ENCODE measurements at places on chromosomes 1 and 21.

GRCh38 chr1:164611754-164612642 is 53.0 kb downstream of the PBX1 start:
- DNase-seq = peak; percentile 88

DNA sequence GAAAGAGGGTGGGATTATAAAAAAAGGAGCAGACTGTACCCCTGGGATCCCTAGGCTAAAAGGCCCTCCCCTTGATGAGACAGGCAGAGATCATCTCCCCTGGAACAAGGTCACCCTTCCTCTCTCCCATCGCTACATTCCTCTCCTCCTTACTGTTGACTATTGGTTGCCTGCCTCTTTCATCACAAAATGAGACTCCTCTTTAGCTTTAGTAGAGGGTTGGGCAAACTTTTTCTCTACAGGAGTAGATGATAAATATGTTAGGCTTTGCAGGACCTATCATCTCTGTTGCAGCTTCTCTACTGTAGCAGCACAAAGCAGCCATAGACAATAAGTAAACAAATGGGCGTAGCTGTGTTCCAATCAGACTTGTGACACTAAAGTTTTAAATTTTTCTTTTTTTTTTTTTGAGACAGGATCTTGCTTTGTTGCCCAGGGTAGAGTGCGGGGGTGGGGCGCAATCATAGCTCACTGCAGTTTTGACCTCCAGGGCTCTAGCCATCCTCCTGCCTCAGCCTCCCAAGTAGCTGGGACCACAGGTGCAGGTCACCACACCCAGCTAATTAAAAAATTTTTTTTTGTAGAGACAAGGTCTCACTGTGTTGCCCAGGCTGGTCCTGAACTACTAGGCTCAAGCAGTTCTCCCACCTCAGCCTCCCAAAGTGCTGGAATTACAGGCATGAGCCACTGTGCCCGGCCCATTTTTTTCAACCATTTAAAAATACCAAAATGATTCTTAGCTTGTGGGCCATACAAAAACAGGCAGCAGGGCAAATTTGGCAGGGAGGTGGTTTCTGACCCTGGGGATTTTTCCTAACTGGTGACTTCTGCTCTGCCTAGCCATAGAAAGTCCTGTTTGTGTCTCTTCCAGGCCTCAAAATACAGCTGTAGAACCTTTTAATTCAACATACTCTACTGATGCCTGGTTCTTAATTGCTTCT is 15.1 kb downstream of the MCL1 start:
- no peak for DNase-seq

GRCh38 chr1:115059316-115059715 is 29.7 kb downstream of the TSHB start:
- DNase-seq = no peak

DNA sequence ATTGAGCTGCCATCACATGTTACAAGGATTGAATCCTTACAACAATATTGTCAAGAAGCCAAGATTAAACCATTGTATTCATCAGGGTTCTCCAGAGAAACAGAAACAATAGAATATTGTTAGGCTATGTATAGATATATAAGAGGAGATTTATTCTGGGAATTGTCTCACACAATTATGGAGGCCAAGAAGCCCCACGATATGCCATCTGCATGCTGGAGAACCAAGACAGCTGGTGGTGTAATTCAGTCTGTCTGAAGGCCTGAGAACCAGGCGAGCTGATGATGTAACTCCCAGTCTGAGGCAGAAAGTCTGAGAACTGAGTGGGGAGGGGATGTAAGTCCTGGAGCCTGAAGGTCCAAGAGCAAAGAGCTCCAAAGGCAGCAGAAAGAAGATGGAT is 14.5 kb upstream of the TTF2 start:
- no peak for DNase-seq

DNA sequence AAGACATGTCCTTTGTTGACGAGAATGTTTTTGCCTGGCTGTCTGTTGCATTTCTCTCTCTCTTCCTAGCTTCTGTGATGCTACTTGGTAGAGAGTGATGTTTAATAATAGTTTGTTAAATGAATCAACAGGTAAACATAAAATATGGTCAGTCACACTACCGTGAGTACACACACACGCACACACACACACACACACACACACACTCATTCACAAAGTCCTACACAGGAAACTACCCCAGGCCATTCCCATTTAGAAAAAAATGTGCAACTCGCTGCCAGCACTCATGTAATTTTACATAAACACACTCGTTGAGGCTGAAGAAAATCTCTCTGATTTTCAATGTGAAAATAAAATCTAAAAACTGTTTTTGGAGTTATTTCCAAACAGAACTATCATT is 38.7 kb downstream of the RUNX1 start:
- no peak for DNase-seq

DNA sequence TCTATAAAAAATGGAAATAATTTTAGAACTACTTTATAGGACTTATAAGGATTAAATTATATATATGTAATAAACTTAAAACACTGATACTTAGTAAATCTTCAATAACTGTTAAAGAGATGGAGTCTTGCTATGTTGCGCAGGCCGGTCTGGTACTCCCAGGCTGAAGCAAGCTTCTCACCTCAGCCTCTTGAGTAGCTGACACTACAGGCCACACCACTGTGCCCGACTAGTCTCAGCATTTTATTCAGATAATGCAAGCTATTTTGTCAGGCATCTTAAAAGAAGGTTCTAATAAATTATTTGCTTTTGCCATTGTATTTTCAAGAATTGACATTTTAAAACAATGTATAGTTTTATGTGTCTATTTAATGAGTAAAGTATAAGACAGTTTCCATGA is 20.8 kb downstream of the CNST start:
- no peak for DNase-seq

DNA sequence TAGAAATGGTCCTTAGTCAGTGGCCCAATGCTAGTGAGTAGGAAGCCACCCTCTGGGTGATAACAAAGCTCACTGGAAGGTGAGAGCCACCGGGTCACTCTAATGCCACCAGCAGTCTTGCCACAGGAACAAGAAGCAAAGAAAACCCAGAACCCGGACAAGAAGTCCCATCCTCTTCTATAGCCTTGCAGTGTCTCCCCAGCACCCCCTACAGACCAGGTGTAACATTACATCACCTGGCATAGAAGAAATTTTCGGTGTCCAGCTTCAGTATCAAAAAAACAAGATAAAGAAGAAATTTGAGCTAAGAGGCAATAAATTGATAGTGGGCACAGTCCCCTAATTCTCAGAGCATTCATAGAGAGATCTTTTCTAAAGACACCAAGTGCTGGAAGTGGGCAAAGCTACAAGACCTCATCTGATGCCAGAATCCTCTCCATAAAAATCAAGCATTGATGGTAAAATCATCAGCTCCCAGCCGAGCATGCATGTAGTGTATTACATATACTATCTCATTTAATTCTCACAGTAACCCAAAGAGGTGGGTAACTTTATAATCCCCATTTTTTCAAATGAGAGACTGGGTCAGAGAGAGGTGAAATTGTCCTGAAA is 491.0 kb downstream of the MATN1 start:
- DNase-seq = peak; percentile 1
